SW 1271 (cell line): ENCODE measurements at places on chromosomes 7 and 10.

GRCh38 chr7:142964502-142965246 is 2.5 kb upstream of the KEL start:
- DNase-seq: no peak

DNA sequence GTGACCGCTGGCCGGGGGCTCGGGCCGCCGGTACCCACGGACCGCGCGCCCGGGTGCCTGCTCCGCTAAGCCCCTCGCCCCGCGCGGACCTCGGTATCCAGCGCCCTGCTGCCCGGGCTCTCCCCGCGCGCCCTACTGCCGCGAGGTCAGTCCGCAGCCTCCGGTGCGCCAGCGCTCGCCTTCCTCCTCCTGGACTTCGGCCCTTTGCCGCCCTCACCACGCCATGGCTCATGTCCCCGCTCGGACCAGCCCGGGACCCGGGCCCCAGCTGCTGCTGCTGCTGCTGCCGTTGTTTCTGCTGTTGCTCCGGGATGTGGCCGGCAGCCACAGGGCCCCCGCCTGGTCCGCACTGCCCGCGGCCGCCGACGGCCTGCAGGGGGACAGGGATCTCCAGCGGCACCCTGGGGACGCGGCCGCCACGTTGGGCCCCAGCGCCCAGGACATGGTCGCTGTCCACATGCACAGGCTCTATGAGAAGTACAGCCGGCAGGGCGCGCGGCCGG is 483 bp downstream of the GDF10 start:
- DNase-seq: no peak

- no peak for DNase-seq
Observed at GRCh38 chr10:15482156-15482555, 111.1 kb upstream of the FAM171A1 start.

GRCh38 chr10:48568546-48568945 is 36.3 kb downstream of the ARHGAP22 start:
- no peak for DNase-seq

GRCh38 chr7:156773966-156774365 is 119.0 kb downstream of the LMBR1 start:
- no peak for DNase-seq

- no peak for DNase-seq
Observed at GRCh38 chr10:2300231-2300630, 562.9 kb upstream of the ADARB2 start.

DNA sequence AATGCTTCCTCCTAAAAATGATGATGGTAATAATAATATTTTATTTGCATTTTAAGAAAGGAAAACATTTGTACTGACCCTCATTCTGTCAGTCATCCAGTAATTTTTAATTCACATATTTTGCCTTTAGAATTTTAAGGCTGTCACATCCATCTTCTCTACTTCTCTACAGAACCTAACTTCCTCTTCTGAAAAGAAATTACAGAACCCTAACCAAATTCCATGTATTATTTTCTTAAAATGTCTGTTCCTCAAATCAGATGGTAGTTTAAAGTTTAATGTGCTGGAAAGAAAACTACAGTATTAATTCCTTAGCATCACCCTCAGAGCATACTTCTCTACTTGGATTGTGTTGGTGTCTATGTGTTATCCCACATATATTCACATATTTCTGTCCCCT is 9.0 kb downstream of the PIK3CG start:
- no peak for DNase-seq

DNA sequence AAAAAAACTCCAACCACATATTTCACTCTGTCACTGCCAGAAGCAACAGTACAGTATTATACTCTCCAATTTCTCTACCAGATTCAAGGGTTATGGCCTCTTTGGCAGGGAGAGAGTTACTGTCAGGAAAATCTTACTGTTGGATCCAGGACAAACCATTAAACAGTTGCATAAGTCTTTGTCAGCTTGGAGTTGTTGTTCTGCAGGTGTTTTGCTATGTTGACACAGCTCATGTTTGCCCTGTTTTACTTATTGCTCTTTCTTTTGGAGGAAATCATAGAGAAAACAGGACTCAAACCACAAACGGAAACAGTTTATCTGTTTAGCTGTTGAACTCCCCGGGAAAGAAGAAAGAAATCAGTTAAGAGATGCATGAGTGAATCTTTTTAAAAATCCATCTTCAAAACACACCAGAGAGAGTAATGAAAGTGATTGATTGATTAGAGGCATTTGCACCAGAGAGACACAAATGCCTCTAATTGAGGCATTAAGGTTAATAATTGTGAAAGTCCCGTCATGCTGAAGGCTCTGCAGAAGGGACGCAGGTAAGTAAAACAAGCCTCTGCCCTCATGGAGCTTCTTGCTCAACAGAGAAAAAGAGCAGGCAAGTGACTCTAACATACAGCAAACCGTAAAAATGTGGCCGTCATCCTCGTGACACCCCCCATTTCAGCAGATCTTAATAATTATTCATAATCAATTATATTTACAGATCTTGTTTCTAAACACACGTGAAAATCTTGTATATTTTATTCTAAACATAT is 38.7 kb upstream of the ARHGAP21 start:
- DNase-seq: no peak

DNA sequence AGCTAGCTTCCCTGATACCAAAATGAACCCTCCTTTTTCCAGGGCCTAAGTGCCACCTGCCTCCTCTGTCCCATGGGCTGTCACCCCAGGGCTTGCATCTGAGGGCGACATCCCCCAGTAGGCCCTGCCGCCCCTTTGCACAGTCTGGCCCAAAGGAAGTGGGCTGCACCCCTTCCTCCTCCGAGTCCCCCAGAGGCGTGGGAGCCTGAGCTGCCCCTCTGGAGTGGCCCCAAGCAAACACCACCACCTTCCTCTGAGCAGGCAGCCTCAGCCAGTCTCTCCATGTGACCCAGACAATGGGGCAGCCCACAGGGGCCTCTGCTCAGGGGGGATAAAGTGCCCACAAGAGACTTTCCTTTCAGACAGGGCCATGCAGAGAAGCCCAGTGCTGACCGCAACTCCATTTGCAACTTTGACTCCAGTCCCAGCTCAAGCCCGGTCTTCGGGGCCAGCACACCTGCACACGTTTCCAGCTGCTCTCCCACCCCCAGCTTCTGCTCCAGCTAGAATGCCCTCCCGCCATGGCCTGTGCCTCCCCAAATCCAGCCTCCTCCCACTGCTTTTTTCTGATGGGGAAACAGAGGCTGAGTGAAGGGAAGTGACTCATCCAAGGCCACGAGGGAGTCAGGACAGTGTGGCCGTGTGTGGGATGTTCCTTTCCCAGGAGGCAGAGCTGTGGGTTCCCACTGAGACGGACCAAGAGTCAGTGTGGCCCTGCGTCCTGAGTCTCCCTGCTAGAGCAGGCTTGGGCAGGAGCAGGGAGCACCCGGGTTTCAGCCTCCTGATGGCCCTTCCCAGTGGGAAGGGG is 111.9 kb downstream of the ZMIZ1 start:
- DNase-seq: no peak

- no peak for DNase-seq
Observed at GRCh38 chr7:137443616-137444015, 100.1 kb upstream of the PTN start.

DNA sequence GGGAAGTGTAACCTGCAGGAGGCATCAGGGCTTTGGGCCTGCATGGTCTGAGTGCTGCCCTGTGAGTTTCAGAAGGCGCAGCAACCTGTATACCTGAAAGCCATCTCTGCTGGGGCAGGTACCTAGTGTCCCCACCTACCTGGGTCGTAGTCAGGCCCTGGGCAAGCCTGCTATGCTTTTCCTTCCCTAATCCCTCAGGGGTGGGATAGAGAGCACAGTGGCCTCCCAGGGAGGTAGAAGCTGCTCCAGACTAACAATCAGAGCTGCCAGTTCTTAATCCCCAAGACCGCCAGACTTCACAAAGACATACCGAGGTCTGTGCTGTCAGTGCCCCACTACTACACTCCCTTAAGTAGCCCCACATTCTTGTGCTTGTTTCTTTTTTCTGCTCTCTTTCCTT is 52.0 kb downstream of the PTEN start:
- no peak for DNase-seq

- no peak for DNase-seq
Observed at GRCh38 chr10:99766302-99766681, 16.1 kb upstream of the ABCC2 start.

GRCh38 chr10:77631241-77631640 is 6.4 kb downstream of the KCNMA1 start:
- no peak for DNase-seq

DNA sequence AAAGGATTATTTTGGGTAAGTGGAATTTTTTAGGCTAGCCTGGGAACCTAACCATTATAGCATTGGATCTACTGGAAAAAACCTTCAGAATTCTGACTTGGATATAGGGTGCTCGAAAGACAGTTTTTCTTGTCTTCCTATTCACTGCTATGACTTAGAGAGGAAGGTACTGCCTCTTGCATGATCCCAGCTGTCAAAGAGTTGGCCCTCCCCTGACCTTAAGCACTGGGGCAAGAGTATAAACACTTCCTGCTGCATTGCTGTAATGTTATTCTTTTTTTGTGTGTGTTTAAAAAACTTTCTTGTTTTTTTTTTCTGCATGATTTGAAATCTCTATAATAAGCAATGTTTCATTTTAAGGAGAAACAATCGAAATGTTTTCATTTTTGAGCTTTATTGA is 113.0 kb downstream of the LRMDA start:
- DNase-seq: no peak

DNA sequence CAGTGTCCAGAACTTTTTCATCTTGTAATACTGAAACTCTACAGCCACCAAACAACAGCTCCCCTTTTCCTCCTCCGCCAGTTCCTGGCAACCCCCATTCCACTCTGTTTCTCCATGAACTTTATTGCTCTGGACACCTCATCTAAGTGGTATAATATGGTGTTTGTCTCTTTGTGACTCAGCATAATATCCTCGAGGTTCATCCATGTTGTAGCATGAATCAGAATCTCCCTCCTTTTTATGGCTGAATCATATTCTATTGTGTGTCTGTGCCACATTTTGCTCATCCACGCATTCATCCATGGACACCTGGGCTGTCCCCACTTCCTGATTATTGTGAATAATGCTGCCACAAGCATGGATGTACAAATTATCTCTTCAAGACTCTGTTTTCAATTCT is 124.4 kb upstream of the FGFR2 start:
- DNase-seq: no peak

DNA sequence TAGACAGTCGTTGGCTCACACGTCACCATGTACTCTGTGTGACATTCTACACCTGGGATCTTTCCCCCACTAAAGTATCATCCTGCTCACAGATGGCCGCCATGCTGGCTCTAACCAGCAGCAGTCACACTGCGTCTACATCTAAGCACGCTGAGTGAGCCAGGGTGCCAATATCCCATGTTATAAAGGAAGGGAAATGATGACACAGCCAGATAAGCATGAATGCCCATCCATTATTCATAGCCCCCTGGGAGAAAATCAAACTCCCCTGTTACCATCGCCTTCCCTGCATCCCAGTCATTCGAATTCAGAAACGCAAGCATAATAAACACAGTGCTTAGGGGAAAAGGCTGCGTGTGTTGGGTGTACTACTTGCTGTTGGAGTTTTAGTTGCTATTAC is 698.2 kb upstream of the AUTS2 start:
- DNase-seq: no peak
